Heart left ventricle (tissue), 16 donors: ENCODE measurements at places on chromosomes 2 and 18. TPM values are rescaled to one million over a fixed set of nuclear protein-coding genes. Genes with fewer than 3 reads are reported as not detected.
A peak's percentile ranks its signal among the peaks of the same experiment; 100 is the strongest.

The PLCL1 gene
- total RNA-seq = 79.8 TPM

The DNER gene
- total RNA-seq = 3.3 TPM

The SMYD1 gene
- 658 TPM for total RNA-seq

GRCh38 chr2:10444463-10444862 is 3.7 kb downstream of the ODC1 start:
- no peaks in the 10 kb centered on the region for H3K27me3 ChIP-seq
- H3K36me3 ChIP-seq = peaks cover 55% of the 10 kb centered on the region
- DNase-seq = no peak
- H3K4me1 ChIP-seq = peaks cover 14% of the 10 kb centered on the region
- H3K4me3 ChIP-seq = no peak overlapping the region

- no peak overlapping the region for H3K4me3 ChIP-seq
- H3K4me1 ChIP-seq = no peaks in the 10 kb centered on the region
- DNase-seq = no peak
- no peaks in the 10 kb centered on the region for H3K27me3 ChIP-seq
- no peak overlapping the region for H3K27ac ChIP-seq
- no peaks in the 10 kb centered on the region for H3K36me3 ChIP-seq
Observed at GRCh38 chr18:61975526-61976326, 82.9 kb upstream of the RNF152 start.

- H3K36me3 ChIP-seq = peaks cover 35% of the 10 kb centered on the region
- no peaks in the 10 kb centered on the region for H3K27me3 ChIP-seq
- H3K4me3 ChIP-seq = peak overlapping the region; percentile 97
- no peak for DNase-seq
- peaks cover 31% of the 10 kb centered on the region for H3K4me1 ChIP-seq
Observed at GRCh38 chr2:43222475-43223309, 3.7 kb downstream of the ZFP36L2 start.

DNA sequence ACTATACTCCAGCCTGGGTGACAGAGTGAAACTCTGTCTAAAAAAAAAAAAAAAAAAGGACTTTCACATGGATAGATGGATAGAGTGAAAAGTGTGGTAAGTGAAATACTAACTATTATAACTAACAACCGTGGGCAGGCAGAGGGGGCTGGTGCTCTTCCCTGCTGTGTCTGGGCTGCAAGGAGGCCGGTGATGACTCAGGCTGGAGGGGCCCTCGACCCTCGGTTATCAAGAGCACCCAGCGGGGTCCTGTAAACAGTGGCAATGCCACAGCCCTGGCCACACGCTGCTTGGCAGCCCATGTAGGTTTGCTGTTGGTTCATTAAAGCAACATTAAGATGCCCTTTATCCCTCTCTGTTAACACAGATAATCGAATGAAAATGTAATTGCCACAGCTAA is 184.8 kb upstream of the RAB12 start:
- H3K27ac ChIP-seq = no peak overlapping the region
- no peak for DNase-seq
- H3K27me3 ChIP-seq = no peaks in the 10 kb centered on the region
- no peaks in the 10 kb centered on the region for H3K36me3 ChIP-seq
- H3K4me1 ChIP-seq = no peaks in the 10 kb centered on the region

- H3K36me3 ChIP-seq = no peaks in the 10 kb centered on the region
- H3K27ac ChIP-seq = no peak overlapping the region
- no peaks in the 10 kb centered on the region for H3K27me3 ChIP-seq
Observed at GRCh38 chr18:848062-848861, 36.2 kb upstream of the YES1 start.

GRCh38 chr2:187093771-187094412 is 244.9 kb upstream of the ZSWIM2 start:
- no peak overlapping the region for H3K27ac ChIP-seq
- H3K36me3 ChIP-seq = no peaks in the 10 kb centered on the region
- H3K4me1 ChIP-seq = no peaks in the 10 kb centered on the region

GRCh38 chr2:36918307-36918706 is 48.0 kb downstream of the STRN start:
- no peak overlapping the region for H3K4me3 ChIP-seq
- peaks cover 15% of the 10 kb centered on the region for H3K4me1 ChIP-seq
- H3K36me3 ChIP-seq = peaks cover 23% of the 10 kb centered on the region
- no peak overlapping the region for H3K27ac ChIP-seq
- no peak for DNase-seq
- no peaks in the 10 kb centered on the region for H3K27me3 ChIP-seq

DNA sequence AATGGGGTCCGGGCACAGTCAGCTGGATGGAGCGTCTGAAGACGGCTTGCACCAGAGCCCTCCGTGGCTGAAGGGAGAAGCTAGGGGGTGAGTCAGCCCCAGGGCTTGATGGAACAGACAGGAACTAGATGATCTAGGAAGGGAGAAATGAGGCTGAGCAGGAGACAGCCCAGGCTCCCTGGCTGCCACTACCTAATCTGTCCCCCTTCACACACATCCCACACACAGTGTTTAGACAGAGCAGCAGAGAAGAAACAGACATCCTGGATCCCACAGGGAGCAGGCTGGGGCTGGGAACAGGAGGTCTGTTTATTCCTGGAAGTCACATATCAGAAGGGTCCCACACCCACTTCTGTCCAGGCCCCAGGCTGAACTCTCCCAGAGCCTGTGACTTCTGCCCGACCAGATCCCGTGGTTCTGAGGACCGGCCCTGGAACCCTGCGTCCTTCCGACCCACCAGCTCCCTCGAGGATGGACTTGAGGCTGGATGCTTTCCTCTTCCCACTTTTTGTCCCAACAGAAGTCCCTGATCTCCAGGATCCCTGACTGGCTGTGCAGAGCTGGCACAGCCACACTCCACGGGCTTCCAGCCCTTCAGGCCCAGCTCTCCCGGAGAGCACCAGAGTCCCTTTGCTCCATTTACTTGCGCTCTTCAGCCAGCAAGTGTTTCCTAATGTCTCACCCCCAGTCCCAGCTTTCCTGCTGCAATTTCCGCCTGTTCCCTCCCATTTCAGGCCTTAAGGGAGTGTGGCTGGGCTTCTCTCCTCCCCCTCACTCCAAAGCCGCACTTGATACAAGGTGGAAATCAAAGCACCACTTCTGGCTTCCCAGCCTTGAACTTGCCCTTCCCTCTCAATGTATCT is 1.5 kb upstream of the GPBAR1 start:
- peaks cover 44% of the 10 kb centered on the region for H3K36me3 ChIP-seq
- no peaks in the 10 kb centered on the region for H3K27me3 ChIP-seq
- peaks cover 64% of the 10 kb centered on the region for H3K4me1 ChIP-seq
- peak overlapping the region; percentile 92 for H3K27ac ChIP-seq

DNA sequence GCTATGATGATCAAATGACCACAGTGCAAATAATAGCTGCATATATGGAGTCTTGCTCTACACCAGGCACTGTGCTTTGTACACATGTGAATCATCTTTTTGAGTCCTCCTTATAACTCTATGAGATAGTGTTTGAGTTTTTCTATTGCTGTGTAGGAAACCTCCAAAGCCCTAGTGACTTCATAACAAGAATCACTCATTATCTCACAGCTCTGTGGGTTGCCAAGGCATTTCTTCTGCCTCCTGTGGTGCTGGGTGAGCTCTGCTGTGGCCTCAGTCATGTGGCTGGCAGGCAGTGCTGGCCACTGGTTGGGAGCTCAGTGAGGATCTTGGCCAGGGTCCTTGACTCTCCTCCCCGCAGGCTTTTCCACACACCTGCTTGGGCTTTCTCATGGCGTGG is 153.4 kb downstream of the CAPN13 start:
- no peaks in the 10 kb centered on the region for H3K27me3 ChIP-seq
- no peak overlapping the region for H3K27ac ChIP-seq
- no peak overlapping the region for H3K4me3 ChIP-seq
- H3K36me3 ChIP-seq = no peaks in the 10 kb centered on the region
- H3K4me1 ChIP-seq = peaks cover 23% of the 10 kb centered on the region

DNA sequence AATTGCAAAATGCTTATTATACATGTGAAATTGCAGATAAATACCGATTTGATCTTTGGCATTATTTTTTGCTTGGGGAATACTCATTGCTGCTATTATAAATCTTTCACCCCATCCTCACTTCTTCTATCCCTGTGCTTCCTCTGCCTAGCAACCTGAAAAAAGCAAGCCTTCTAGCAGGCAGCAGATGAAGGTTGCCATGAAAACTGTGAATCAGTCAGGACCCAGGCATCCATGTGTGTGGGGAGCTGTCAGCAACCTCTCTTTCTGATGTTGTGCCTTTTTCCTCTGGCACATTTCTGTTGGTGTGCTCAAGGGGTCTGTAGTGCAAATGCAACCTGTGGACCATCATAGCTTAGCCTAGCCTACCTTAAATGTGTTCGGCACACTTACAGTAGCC is 364.2 kb downstream of the LRRTM1 start:
- H3K27me3 ChIP-seq = no peaks in the 10 kb centered on the region
- no peaks in the 10 kb centered on the region for H3K4me1 ChIP-seq
- no peak overlapping the region for H3K4me3 ChIP-seq

GRCh38 chr18:51150113-51150700 is 47.3 kb downstream of the MEX3C start:
- no peaks in the 10 kb centered on the region for H3K4me1 ChIP-seq
- no peak overlapping the region for H3K27ac ChIP-seq
- H3K36me3 ChIP-seq = no peaks in the 10 kb centered on the region
- DNase-seq = no peak
- no peak overlapping the region for H3K4me3 ChIP-seq
